Left lung (tissue), 14 donors: ENCODE measurements at places on chromosomes 12 and 14. TPM values are rescaled to one million over a fixed set of nuclear protein-coding genes. Genes with fewer than 3 reads are reported as not detected.

The PLEKHD1 gene
- 0.16 TPM for total RNA-seq

The STYK1 gene
- total RNA-seq, result 1.9 TPM

The RBM19 gene
- total RNA-seq, result 31.8 TPM

The POU6F1 gene
- 12.6 TPM for total RNA-seq

The KRT6B gene
- not detected for total RNA-seq

The HOXC10 gene
- total RNA-seq, result not detected

The PPP1R13B gene
- total RNA-seq, result 57.8 TPM

The PLEK2 gene
- total RNA-seq, result 4.2 TPM

The SNW1 gene
- total RNA-seq, result 50.9 TPM

The MOK gene
- total RNA-seq, result 10.1 TPM

The PRB2 gene
- total RNA-seq, result not detected

The KRT73 gene
- not detected for total RNA-seq

The EML5 gene
- total RNA-seq, result 1.1 TPM

The IAPP gene
- total RNA-seq, result not detected

The NGB gene
- total RNA-seq, result not detected
